ENCODE measurements at places on chromosomes 6 and 20.

DNA sequence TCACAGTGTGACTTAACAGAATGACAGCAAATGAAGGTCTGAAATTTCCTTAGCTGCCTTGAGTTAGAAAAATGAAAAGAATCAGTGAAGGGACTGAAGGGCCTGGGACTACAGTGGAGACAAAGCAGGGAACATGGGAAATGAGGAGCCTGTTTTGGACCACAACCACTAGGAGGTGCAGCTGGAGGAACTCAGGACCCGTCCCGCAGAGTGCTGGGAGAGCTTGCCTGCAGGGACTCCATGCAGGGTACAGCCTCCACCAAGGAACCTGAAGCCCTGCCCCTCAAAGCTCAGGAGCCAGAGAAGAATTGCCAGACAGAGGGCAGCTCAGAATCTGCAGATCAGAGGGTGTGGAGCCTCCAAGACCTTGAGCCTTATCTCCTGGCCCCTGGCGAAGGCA, 50.7 kb downstream of the LRFN2 start:
- no peak overlapping the region for H3K4me3 ChIP-seq
- no peak for DNase-seq
- H3K4me1 ChIP-seq, result no peaks in the 10 kb centered on the region
- no peaks in the 10 kb centered on the region for H3K36me3 ChIP-seq
- no peak overlapping the region for H3K27ac ChIP-seq

- no peaks in the 10 kb centered on the region for H3K36me3 ChIP-seq
- H3K4me3 ChIP-seq, result no peak overlapping the region
- H3K4me1 ChIP-seq, result no peaks in the 10 kb centered on the region
- H3K27ac ChIP-seq, result no peak overlapping the region
- DNase-seq, result no peak
These were observed 25.2 kb upstream of the MLN start for GRCh38 chr6:33828764-33829731.

DNA sequence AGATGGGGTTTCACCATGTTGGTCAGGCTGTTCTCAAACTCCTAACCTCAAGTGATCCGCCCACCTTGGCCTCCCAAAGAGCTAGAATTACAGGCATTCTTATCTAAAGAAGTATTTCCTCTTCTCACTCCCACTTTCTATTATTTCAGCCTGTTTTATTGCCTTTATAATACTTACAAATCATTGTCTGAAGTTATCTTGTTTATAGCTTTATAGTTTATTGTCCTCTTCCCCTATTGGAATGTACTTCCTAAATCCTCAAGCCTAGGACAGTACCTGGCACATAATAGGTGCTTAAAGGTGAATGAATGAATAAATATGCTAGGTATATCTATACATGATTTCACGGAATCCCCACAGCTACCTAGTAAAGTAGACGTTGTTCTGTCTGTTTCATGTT, 37.8 kb upstream of the RNF182 start:
- no peak overlapping the region for H3K4me3 ChIP-seq
- H3K4me1 ChIP-seq, result no peaks in the 10 kb centered on the region

GRCh38 chr6:4401408-4402368, 266.3 kb upstream of the ECI2 start:
- peaks cover 3% of the 10 kb centered on the region for H3K4me1 ChIP-seq
- H3K36me3 ChIP-seq, result no peaks in the 10 kb centered on the region
- H3K4me3 ChIP-seq, result no peak overlapping the region
- H3K27me3 ChIP-seq, result no peaks in the 10 kb centered on the region
- no peak overlapping the region for H3K27ac ChIP-seq

DNA sequence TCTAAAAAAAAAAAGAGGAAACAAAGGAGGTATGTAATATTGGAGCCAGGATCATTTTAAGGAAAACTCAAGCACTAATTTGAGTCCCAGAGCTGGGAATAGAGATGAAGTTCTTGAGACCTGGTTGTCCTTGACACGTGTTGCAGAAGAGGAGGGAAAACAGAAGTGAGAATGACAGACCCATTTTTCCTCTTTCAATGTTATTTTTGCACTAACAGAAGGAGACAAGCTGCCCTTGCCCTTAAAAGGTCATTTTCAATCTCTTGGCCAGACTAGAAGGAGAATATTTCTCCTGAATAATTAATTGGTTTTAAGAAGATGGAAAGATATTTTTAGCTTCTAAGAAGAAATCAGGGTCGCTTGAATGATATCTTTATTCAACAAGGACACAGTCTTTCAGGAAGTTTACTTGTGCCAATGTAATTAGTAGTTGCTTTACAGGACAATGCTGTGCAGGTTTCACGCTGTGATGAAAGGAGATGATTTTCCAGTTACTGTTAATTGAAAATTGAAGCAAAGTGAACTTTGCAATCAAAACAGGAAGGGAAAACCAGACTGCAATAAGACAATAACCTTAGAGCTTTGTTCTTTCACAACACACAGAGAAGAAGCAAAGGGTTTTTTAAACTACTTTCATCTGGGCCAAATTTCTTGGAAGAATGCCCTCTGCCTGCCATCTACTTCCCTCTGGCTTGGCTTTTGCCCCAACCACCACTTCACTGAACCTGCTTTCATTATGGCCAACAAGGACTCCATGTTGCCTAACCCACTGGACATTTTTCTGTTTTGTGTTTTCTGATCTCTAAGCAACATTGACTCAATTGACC, 107.8 kb upstream of the SHLD1 start:
- no peaks in the 10 kb centered on the region for H3K36me3 ChIP-seq
- no peaks in the 10 kb centered on the region for H3K4me1 ChIP-seq
- H3K4me3 ChIP-seq, result no peak overlapping the region

DNA sequence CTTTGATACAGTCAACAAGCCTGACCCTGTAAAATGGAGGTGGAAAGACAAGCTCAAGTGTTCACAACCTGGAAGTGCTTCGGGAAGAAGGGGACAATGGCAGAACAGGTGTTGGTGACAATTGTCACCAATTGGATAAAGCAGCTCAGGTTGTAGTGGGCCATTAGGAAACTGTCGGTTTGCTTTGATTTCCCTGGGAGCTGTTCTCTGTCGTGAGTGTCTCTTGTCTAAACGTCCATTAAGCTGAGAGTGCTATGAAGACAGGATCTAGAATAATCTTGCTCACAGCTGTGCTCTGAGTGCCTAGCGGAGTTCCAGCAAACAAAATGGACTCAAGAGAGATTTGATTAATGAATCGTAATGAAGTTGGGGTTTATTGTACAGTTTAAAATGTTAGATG, 15.0 kb downstream of the CCR6 start:
- no peaks in the 10 kb centered on the region for H3K4me1 ChIP-seq
- H3K4me3 ChIP-seq, result no peak overlapping the region
- no peaks in the 10 kb centered on the region for H3K27me3 ChIP-seq
- no peak for DNase-seq

GRCh38 chr6:128099571-128100197, 198.8 kb upstream of the THEMIS start:
- H3K27me3 ChIP-seq, result no peaks in the 10 kb centered on the region
- no peak overlapping the region for H3K27ac ChIP-seq
- no peaks in the 10 kb centered on the region for H3K36me3 ChIP-seq
- DNase-seq, result no peak
- no peaks in the 10 kb centered on the region for H3K4me1 ChIP-seq

DNA sequence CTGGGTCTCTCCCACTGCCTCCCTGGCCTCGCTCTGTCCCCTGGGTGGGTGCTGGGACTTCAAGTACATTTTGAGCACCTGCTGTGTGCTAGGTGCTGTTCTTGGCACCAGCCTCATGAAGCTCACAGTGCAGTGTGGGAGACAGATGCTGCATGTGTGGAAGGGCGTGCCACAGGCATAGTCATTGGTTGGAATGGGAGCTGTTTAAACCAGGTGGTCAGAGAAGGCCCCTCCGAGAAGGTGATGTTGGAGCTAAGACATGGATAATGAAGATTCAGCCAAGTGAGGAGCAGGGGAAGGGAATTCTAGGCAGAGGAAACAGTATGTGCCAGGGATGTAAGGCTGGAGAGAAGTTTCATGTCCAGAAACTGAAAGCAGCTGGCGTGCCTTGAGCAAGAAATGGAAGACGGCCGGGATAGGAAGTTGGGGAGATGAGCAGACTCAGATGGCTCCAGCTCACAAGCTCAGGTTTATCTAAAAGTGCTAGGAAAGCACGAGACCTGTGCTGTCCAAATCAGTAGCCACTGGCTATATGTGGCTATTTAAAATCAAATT, 9.9 kb downstream of the LPIN3 start:
- DNase-seq, result no peak
- no peak overlapping the region for H3K4me3 ChIP-seq
- peaks cover 6% of the 10 kb centered on the region for H3K4me1 ChIP-seq
- H3K36me3 ChIP-seq, result peaks cover 3% of the 10 kb centered on the region
- no peaks in the 10 kb centered on the region for H3K27me3 ChIP-seq
- no peak overlapping the region for H3K27ac ChIP-seq

- H3K36me3 ChIP-seq, result no peaks in the 10 kb centered on the region
- no peak overlapping the region for H3K27ac ChIP-seq
- H3K4me1 ChIP-seq, result no peaks in the 10 kb centered on the region
- no peak overlapping the region for H3K4me3 ChIP-seq
- no peaks in the 10 kb centered on the region for H3K27me3 ChIP-seq
These were observed 36.2 kb downstream of the MMS22L start for GRCh38 chr6:97246842-97247241.

DNA sequence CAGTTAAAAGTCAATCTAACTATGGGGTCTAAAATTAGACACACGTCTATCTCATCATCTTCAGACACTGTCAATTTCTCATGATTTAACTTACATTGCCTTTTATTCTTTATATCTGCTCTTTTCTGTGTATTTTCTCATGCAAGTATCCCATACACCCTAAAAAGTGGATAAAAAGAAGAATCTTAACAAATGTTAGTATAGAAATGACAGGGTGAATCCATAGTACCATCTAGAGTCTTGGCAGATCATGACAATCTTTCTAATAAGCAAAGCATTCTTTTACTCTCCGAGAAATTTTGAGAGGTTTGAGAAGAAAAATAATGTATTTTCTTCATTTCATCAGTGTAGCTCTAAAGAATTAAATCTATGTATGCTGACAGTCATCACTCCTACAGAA, 382.7 kb downstream of the C6orf118 start:
- no peak overlapping the region for H3K27ac ChIP-seq
- H3K36me3 ChIP-seq, result no peaks in the 10 kb centered on the region
- no peaks in the 10 kb centered on the region for H3K4me1 ChIP-seq
- no peak for DNase-seq
- no peaks in the 10 kb centered on the region for H3K27me3 ChIP-seq

DNA sequence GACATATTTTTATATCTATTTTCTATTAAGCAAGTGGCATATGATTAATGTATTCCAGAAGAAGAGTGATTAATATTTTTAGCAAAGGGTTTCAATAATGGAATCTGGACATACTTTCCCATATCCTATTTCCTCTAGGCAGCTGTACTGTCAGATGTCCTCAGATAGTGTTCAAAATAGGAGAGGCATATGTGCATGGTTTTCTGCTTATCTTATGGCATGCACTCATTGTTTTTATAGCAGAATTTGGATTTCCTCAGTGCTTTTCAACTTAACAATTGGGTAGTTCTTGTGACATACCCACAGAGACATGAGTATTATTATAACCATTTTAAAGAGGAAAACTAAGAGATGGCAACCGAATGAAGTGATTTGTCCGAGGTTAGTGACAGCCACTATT, 12.6 kb upstream of the SLC17A5 start:
- H3K27ac ChIP-seq, result no peak overlapping the region
- DNase-seq, result no peak

- H3K36me3 ChIP-seq, result no peaks in the 10 kb centered on the region
- no peak overlapping the region for H3K27ac ChIP-seq
- no peaks in the 10 kb centered on the region for H3K27me3 ChIP-seq
- no peak overlapping the region for H3K4me3 ChIP-seq
These were observed 8.7 kb upstream of the TBX18 start for GRCh38 chr6:84773133-84773430.

DNA sequence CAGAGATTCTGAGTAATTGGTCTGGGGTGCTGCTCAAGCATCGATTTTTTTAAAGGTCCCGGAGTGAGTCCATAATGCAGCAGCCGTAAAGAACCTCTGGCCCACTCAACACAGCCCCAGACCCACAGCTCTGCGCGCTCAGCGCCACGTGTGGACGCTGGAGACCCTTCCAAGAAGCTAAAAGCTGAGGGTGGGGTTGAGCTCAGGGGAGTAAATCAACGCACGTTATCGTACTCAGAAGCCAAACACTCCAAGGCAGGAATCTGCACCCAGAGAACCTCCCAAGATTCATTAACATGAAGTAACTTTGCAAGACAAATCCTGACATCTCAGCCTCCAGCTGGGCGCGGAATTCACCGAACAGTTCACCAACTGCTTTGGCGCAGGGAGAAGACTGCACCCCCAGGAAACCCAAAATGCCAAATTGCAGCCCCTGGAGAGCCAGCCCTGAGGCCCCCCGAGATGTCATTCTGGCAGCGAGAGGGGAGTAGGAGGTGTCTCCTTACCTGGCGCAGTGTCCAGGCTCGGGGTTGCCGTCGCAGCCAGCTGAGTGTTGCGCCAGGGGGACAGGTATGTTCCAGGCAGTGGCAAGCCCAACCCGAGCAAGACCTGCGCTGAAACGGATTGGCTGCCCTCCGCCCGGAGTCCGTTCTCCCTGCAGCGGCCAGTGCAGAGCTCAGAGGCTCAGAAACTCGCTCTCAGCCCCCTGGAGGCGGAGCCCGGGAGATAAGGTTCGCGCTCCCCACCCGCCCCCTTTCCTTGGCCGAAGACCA, at the start of gene COL21A1:
COL21A1 (minus strand) TSS at position 700 of the 773 bp plus-strand sequence. CDS start 64,962 bp downstream, outside the sequence.
- no peak within 1 kb of the TSS for H3K27ac ChIP-seq
- peaks cover 14% of the 10 kb centered on the region for H3K4me1 ChIP-seq
- H3K36me3 ChIP-seq, result no peaks in the 10 kb centered on the region
- no peaks in the 10 kb centered on the region for H3K27me3 ChIP-seq
- no peak within 1 kb of the TSS for H3K4me3 ChIP-seq
- peak; percentile 22 for DNase-seq

GRCh38 chr6:140845701-140846100, 1287.0 kb upstream of the GJE1 start:
- no peaks in the 10 kb centered on the region for H3K27me3 ChIP-seq
- DNase-seq, result no peak
- H3K4me1 ChIP-seq, result no peaks in the 10 kb centered on the region
- no peaks in the 10 kb centered on the region for H3K36me3 ChIP-seq

DNA sequence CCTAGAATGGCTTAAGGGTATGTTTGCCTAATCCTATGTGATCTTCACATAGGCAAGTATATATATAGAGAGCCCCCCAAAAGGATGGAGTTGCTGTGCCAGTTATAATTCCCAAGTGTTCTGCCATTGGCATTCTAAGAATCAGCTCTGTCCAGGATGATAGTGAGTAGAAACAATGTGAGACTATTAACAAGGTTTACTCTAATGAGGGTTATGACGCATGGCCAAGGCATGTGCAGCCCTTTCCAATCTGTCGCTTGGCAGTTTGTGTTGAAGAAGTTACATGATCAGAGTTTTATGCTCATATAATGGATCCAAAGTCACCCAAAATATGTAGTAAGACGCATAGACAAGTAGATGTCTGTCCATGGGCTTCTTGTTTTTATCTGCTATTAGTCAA, 33.6 kb downstream of the VGLL2 start:
- H3K4me3 ChIP-seq, result no peak overlapping the region
- H3K36me3 ChIP-seq, result no peaks in the 10 kb centered on the region
- no peak overlapping the region for H3K27ac ChIP-seq
- no peaks in the 10 kb centered on the region for H3K4me1 ChIP-seq
